ENCODE measurements at places on chromosomes 11 and 22.
A peak's percentile ranks its signal among the peaks of the same experiment; 100 is the strongest.

GRCh38 chr22:22558972-22559603, at the start of gene PRAME:
TSS of gene PRAME (minus strand) at chr22:22559265. CDS start at chr22:22556832, 2,433 bp downstream.
- DNase-seq, result peak; percentile 87

DNA sequence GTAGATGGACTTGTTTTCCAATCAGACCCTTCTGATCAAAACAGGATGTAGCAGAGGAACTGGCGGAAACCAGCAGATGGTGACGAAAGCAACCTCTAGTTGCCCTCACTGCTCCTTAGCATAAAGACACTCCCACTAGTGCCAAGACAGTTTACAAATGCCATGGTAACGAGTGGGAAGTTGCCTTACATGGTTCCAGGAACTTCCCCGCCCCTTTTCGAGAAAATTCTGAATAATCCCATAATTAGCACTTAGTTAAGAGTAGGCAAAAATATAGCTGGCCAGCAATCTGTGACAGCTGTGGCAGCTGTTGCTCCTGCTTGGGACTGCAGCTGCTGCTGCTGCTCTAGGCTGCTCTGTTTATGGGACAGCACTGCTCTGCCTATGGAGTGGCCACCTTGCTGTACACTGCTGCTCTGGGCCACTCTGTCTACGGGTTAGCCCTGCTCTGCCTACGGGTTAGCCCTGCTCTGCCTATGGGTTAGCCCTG, 33.4 kb upstream of the SORL1 start:
- peak; percentile 90 for DNase-seq

DNA sequence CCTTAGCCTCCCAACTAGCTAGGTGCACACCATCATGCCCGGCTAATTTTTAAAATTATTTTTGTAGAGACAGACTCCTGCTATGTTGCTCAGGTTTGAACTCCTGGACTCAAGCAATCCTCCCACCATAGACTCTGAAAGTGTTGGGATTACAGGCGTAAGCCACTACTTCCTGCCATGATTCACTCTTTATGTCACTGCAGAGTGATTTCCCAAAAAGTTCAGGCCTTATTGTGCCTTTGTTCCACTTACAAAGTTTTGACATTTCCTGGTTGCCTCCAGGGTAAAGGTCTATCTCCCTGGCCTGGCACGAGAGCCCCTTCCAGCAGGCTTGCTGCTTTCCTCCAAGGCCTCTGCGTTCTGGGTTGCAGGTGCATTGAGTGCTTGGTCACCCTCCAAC, 44.6 kb upstream of the RIC3 start:
- DNase-seq, result peak; percentile 60

DNA sequence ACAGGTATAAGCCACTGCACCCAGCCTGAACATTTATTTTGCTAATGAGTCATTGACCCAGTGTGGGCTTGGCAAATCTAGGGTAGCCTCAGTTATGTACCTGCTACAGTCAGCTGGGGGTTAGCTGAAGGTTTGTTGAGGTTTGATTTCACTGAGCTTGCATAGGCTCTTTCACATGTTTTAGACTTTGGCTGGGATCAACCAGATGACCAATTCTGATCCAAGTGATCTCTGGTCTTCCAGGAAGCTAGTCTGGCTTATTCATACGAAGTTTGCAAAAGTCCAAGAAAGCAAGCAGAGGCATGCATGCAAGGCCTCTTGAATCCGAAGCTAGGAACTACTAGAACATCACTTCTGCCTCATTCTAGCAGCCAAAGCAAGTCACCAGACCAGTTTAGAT, 21.0 kb downstream of the SERPING1 start:
- DNase-seq, result no peak

DNA sequence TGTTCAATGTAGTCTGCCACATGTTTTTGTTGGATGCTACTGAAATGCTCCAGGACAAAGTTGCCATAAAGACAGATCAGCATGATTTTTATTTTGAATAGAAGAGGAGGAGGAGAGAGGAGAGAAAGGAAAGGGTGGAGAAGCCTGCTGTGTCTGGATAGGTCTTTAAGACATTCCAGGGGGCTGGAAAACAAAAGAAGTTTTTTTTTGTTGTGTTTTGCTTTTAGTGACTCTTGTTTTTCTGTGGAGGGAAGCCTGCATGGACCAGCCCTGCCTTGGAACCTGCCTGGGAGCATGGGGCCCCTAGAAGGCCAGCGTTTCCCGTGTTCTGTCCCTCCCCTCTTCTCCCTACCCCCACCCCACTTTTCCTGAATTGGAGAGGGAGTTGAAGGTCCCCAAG, 2.3 kb downstream of the TSPAN18 start:
- DNase-seq, result no peak

DNA sequence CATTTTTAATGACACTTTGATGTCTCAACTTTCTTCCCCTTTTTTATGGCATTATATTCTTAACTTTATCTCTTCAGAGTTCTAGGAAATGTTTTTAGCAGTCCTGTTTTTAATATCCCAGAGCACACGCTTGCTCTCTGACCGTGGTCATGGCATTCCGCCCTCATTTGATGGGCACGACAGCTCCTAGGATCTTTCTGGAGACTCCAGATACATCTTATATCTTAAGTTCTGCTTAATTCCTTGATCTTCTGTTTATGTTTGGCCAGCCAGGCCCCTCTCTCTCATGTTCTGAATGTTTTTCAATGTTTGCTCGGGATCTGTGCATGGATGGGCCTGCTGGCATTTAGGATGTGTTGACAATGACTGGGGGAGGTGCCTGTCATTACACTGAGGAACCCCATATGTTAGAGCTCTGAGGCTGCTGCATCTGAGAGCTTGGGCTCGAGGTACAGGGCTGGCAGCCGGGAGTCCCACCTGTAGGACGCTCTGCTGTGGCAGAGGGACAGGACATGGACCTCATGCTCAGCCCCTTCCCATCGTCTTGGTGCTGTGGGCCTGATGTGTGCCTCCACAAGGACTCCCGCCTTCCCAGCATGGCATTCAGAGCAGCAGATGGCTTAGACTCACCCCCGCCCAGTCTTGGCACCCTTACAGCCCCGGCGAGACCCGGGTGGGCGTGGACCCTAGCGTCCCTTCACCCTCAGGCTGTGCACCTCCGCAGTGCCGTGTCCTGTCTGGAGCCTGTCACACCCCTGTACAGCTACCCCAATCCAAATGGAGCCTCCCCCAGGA, 75.0 kb downstream of the CDKN1C start:
- DNase-seq, result no peak
